ENCODE measurements at places on chromosomes 5 and 9. TPM values are rescaled to one million over a fixed set of nuclear protein-coding genes. Genes with fewer than 3 reads are reported as not detected.

Gene C1QTNF2
- total RNA-seq, result 0.17 TPM

Gene ARL14EPL
- not detected for total RNA-seq

Gene CORO2A
- total RNA-seq, result 0.73 TPM

Gene FAM151B
- total RNA-seq, result 7.4 TPM

Data from smooth muscle cell of the pulmonary artery (primary cell).